Esophagus mucosa (tissue), 1 donor: ENCODE measurements at places on chromosomes 7 and 10.
A peak's percentile ranks its signal among the peaks of the same experiment; 100 is the strongest.

DNA sequence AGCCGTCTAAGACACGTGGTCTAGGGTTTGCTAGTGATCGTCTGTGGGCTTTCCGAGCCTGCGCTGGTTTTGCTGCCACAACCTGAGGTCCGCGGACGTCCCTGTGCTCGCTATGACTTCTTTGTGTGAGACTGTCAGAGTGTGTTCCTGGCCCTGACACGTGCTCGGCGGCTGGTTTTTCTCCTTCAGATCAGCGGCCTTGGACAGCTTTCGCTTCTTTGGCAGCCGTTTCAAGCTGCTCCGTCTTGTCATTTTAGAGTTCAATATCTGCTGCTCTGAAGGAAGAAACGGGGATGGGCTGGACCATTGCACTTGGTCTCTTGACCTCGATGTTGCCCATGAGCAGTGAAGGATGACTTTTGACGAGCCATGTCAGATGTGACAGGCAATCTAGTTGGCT is 147.3 kb downstream of the MGMT start:
- no peak for ATAC-seq

DNA sequence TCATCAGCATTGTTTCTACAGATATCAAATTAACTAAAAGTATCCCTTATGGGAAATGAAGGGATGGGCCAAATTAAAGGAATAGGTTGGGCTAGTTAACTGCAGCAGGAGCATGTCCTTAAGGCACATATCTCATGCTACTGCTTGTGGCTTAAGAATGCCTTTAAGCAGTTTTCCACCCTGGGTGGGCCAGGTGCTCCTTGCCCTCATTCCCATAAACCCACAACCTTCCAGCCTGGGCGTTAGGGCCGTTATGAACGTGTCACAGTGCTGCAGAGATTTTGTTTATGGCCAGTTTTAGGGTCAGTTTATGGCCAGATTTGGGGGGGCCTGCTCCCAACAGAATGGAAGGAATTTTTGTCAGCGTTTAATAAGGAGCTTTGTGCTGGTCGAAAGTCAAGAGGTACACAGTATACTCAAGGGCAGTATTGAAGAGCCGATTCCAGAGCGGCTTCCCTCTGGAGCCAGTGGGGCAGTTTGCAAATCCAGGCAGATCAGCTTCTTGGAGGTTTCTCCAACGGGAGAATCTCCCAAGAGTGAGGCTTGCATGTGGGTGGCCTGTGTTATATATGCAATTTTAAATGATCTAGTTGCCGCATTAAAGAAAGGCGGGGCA is 7.7 kb downstream of the PFKP start:
- ATAC-seq = no peak

DNA sequence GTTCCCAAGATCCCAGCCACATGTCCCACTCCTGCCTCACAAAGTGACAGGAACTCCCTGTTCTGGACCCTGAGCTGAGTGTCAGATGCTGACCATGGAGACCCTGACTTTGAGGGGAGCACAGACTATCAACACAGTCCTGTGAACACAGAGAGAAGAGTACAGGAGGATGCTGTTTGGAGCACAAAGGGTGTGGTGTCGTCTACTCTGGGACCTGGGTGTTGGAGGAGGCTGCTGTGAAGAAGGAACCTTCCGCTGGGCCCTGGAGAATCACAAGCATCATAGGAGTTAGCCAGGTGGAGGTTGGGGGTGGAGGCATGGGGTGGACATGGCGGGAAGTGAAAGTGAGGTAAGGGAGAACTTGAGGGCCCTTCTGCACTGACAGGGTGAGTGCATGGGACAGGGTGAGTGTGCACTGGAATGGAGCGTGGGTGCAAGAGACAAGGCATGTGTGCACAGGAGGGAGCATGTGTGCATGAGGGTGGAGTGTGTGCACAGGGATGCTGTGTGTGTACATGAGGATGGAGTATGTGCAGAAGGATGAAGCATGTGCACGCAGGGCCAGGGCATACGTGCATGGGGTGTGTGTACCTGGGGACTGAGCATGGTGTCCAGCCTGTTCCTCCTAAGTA is 70.7 kb upstream of the ANTXRL start:
- ATAC-seq = no peak

DNA sequence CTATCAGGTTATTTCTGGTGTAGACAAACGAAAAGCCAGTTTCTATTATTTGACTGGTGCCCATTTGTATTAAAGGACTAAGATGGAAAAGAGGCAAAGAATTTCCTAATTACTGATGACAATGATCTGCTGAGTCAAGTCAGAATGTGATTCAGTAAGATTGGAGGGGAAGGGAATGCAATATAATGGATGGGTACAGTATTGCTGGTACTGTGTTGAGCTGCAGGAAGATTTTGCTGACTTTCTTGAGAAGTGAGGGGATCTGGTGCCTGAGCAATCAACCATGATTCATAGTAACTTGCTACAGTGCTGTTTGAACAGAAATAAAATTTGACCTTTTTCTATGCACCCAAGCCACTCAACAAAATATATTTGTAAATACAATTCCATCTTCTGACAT is 139.1 kb upstream of the RHEB start:
- no peak for ATAC-seq

GRCh38 chr7:32381024-32381601 is 109.1 kb downstream of the LSM5 start:
- ATAC-seq = no peak

GRCh38 chr10:130711072-130711471 is 574.9 kb downstream of the GLRX3 start:
- ATAC-seq = no peak

GRCh38 chr10:43396928-43397624 is 11.9 kb downstream of the HNRNPF start:
- ATAC-seq = peak; percentile 91

DNA sequence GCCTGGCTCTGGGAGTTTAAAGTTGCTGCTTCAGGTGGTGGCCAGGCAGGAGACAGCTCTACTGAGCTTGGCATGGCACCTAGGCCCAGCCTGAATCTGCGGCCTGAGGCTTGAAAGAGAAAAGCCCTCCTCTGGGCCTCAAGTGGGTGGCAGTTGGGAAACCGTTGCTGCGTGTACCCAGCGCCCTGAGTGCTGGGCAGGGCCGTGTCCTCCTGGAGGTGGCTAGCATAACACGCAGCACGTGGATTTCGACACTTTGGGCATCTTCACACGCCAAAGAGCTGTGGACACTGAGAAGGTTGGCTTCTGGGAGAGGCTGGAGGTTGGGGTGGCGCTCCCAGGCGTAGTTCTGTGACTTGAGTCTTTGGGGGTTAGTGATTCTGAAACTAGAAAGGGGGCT is 2.5 kb downstream of the ZNF316 start:
- ATAC-seq = no peak

- ATAC-seq = no peak
These were observed 30.1 kb downstream of the BTBD16 start for GRCh38 chr10:122301055-122301810.

- no peak for ATAC-seq
These were observed 888.7 kb upstream of the ZWINT start for GRCh38 chr10:57249615-57250281.

DNA sequence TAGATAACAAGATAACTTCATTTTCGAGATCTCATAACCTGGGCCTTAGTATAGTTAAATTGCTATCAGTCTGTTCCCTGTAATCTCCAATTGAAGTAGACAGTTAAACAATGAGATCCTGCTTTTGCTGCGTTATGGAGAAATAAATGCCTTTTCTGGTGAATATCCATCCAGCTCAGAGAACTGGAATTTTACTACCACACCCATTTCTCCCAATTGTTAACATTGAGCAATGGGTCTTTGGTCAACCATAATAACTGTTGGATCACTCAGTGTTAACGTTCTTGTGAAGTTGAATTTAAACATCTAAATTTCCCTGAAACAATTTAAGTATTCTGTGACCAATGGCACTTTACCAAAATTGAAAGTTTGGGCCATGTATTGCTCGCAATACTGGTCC is 3.0 kb downstream of the CALU start:
- no peak for ATAC-seq

DNA sequence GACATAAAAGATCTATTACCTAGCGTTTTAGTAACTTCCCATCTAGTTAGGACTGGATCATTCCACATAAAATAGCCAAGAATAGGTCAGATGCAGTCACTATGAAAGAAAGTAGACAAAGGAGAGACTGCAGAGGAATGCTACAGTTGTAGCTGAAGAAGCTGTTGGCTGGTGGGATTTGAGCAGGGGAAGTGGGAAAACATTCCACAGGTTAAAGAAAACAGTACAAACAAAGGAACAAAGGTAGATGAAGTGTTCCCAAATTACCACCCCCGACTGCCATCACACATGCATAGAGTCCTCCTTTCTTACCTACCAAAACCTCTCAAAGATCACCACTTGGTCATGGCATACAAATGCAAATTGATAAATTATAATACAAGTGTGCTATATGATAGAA is 41.8 kb downstream of the DLD start:
- ATAC-seq = no peak

DNA sequence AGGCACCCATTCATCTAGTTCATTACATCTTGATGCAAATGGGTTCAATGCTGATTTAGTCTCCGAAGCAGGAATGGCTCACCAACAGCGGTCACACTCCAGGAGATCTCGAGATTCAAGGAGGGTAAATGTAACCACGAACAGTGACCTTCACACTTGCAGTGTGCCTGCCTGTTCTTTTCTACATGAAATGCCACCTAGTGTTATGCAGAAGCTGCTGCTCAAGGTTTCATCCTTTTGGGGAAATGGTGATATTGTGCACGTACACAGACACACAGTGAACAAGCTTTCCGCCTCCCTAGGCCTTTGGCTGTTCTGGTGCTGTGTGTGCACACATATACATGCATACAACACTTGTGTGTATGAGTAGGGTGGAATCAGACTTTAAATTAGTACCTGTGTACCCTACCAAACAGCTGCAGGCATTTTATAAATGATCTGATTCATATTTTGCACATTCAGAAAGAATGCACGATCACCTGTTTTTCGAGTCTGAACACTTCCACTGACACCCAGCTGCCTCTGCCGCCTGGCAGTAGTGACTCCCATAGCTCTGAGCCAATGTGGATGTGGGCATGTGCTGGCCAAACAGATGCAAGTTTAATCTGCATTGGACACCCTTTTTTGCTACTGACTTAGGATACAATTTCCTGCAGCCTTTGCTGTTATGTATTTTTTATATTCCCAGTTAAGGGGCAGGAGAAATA is 100.5 kb downstream of the TACC2 start:
- peak; percentile 79 for ATAC-seq

GRCh38 chr10:8705415-8705814 is 650.9 kb downstream of the GATA3 start:
- ATAC-seq = peak; percentile 59

DNA sequence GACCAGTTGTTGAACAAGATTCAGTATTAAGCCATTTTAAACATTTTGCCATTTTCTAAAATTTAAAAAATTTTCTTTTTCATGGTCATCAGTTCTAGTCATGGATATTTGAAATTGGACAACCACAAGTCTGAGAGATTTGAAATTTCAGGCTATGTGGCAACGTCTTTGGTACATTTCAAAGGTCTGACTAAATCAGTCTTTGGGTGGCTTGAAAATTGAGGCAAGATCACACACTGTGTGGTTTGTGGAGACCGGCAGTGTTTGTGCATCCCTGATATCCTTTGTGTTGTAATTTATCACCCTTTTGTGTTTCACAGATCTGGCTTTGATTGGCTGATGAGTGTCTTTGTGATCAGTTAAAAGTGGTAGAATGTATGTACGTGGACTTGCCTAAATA is 35.7 kb downstream of the CCAR1 start:
- ATAC-seq = no peak

GRCh38 chr10:14433147-14433546 is 102.4 kb upstream of the FRMD4A start:
- no peak for ATAC-seq

DNA sequence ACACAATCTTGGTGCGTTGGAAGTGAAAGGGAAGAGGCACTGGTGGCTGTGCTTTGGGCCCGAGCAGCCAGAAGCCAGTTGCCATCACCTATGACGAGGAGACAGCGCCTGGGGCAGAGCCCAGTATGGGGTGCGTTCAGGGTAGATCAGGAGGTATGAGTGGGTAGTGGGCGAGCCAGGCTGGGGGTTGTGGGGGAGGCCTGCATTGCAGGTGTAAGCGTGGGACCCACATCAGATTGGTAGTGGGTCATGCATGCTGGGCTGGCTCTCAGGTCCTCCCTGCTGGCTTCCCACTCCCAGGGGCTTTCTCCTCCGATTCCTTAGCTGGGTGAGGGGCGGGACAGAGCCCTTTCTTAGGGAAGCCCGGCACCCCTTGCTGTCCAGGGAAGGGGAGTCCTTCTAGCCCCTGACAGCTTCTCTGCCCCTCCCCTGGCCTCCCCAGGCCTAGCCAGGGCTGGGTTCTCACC is 445 bp upstream of the PVRIG start:
- ATAC-seq = no peak

GRCh38 chr7:2404714-2405119 is 1.3 kb downstream of the CHST12 start:
- ATAC-seq = no peak

- no peak for ATAC-seq
These were observed 1.1 kb upstream of the GPRIN2 start for GRCh38 chr10:46557319-46558121.

DNA sequence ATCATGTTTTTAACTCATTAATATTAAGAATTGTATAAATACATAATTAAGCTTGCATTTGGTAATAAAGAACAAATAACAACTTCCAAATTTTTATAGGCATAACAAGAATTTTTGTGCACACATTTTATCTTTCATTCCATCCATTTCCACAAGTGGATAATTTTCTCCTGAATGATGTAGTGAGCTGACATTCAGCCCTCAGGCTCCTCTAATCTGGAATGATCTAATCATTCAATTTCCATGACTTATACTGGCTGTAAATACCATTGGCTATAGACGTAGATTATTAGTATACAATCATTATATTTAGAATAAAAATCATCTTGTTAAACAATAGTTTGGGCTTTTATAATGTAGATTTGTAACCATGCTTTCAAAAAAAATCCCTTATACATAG is 287.2 kb upstream of the GHITM start:
- ATAC-seq = no peak

DNA sequence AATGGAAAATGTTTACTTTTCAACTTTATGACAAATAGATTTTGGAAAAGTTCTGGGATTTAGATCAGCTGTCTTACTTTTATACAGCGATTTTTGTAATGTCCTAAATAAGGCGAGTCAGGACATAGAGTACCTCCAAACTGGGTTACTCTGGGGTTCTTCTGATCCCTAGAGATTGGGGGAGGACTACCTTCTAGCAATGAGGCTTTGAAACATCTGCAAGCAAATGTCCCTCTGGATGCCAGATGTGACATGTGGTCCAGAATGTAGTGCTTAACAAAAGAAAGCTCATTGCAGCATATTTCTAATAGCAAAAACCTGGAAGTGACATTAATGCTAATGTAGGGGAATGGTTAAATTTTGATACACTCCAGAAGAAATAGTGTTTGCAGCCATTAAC is 36.1 kb downstream of the ABRAXAS2 start:
- ATAC-seq = no peak
